Activated T-helper 9 cell treated with anti-CD3 and anti-CD28 coated beads, Interleukin-2, amount 50 U/mL, for 16 hours (primary cell): ENCODE measurements at places on chromosomes 11 and 22.

GRCh38 chr11:61963282-61964057 is 4.0 kb downstream of the FTH1 start:
- DNase-seq, result no peak

- DNase-seq, result no peak
These were observed 27.1 kb downstream of the SDHD start for GRCh38 chr11:112113539-112114457.

GRCh38 chr22:22085702-22086500 is 103.3 kb upstream of the TOP3B start:
- no peak for DNase-seq

DNA sequence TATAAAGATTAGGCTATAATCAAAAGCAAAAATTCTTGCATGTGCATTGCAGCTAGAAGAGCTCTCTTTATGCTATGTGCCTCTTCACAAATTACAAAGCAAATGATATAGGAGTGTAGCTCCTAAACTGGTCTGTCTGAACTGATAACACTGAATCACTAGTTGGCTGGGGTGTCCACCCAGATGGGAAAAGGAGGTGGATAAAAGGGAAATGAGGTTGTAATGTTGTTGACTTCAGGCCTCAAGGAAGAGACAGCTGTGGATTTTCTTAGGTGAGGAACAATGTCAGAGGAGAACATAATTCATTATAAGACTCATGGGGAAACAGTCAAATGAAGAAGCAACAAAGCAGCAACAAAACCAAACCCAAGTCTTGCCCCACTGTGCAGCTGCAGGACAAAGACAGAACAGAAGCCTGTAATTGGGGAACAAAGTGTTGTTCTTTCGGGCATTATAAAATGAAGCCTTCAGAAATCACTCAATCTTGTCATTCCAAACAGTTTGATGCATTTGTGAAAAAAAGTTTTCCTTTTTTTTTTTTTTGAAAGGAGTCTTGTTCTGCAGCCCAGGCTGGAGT is 130.1 kb upstream of the DDI1 start:
- no peak for DNase-seq

DNA sequence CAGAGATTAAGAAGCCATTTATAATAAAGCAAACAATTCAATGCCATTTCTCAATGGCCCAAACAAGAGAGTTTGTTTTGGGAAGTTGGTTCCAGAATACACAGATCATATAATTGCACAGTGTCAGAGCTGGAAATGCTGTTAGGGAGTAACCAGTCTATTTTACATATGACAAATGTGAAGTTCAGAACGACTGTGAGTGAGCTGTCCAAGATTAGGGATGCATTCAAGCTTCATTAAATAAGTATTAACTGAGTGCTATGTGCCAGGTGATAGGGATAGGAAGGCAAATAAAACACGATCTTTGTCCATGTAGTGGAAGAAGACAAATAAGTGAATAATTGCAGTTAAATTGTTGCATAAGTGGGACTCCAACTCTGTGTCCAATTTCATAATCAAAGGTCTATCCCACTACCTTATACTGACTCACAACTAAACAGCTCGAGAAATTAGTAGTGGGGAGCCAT is 33.1 kb upstream of the PICALM start:
- DNase-seq, result no peak

DNA sequence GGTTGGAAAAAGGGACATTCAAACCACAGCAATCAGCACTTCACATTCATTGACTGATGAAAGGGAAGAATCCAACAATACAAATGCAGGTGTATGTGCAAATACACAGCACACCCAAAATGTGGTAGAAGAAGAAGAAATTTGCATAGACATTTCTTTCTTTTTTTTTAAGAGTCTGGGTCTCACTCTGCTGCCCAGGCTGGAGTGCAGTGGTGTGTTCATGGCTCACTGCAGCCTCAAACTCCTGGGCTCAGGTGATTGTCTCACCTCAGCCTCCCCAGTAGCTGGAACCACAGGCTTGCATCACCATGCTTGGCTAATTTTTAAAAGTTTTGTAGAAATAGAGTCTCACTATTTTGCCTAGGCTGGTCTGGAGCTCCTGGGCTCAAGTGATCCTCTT is 21.9 kb downstream of the CARS1 start:
- no peak for DNase-seq

- DNase-seq, result no peak
These were observed 32.3 kb upstream of the ADSL start for GRCh38 chr22:40314041-40314440.
